ENCODE measurements at places on chromosomes 16 and 17. TPM values are rescaled to one million over a fixed set of nuclear protein-coding genes. Genes with fewer than 3 reads are reported as not detected.

Gene CCL7
- not detected for total RNA-seq

Gene DRC3
- 2.0 TPM for total RNA-seq

Gene TBC1D28
- not detected for total RNA-seq

Gene TMEM220
- total RNA-seq = 4.2 TPM

Gene KRT24
- total RNA-seq = not detected

Gene CDH3
- total RNA-seq = not detected

Gene HBZ
- total RNA-seq = not detected

Gene WNT9B
- total RNA-seq = not detected

Gene EEF2KMT
- 15.1 TPM for total RNA-seq

Gene TMEM114
- not detected for total RNA-seq
